ENCODE measurements at places on chromosomes 12 and 14.

DNA sequence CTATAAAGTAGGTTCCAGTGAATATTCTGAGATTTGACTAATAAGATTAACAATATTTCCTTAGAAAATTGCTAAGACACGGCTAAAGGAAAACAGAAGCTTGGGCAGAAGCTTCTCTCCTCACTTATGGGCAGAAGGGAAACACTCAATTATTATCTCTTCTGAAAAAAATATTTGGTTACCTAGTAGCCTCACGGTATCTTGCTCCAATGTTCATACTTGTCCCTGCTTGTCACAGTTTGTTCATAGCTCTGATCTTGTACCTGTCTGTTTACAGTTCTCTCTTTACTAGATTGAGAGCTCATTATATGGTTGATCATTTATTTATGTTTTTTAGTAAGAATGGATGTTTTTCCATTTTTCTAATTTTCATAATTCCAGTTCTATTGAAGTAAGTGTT lies 458.0 kb upstream of the ATP2B1 start:
- DNase-seq, result no peak

DNA sequence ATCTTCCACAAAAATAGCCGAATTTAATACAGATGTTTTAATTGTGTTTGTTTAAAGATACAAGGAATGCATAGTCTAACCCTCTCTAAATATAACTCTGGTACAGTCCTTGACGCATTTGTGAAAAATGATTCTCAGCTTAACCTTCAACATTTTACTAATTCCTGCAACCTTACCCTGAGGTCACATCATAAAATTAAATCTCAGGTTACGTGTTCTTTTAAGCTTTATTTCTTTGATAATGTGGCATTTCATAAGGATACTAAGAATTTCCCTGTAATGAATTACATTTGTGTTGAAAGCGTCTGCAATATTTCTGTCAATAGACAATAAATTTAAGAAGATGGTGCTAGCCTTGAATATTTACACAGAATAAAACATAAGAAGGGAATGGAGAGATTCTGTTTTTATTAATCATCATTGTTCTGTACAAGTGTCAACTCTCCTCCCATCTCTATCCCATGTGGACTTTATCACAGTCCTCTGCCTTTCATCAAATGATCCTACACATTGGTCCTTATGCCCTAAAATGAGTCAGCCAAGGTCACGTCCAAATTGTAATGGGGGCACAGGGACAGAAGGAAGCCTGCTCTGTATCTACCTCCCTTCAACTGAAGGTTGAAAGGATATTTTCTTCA lies 769.3 kb upstream of the FLRT2 start:
- DNase-seq, result no peak

- DNase-seq, result peak; percentile 68
Measured at GRCh38 chr14:105093038-105093430, 27.8 kb upstream of the GPR132 start.

GRCh38 chr14:83798421-83798820 lies 1731.5 kb upstream of the FLRT2 start:
- DNase-seq, result no peak

DNA sequence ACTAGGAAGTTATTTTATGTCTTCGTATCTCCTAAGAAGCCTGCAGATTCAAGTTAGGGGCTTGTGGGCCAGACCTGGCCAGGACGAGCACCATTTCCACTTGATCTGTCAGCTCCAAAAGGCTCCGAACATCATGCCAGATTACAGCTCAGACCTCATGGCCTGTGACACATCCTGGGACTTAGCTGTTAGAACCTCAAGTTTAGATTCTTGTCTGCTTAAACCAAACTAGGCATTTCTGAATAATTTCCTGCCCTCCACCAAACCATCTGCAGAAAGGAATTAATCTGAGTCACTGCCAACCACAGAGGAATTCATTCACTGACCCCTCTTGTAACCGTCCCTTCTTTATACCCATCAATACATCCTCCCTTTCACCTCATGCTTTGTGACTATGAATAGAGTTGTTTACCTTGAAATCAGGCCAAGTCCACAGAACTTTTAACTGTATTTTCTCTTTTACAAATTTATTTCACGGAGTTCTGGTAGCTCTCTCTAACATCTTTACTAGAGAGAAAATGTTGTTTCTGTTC lies 120.3 kb downstream of the FBXL14 start:
- peak; percentile 99 for DNase-seq
